ENCODE measurements at places on chromosomes 3 and 15.

GRCh38 chr15:79967298-79968182 is 3.5 kb downstream of the BCL2A1 start:
- peak; percentile 61 for DNase-seq

DNA sequence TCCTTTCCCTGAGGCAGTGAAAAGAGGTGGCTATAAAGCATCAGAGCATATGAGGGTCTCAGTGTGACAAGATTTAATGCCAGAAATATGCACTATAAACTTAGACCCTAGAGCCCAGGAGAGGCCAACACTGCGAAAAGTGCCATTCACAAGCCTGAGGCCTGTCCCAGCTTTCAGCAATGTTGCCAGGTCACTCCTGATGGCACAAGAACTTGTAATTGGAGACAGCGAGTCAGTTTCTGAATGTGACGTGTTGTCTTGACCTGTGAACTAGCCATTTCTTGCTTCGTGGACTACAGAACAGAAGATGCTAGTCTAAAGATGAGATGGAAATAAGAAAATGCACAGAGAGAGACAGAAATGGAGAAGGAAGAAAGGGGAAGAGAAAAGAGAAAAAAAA is 87.9 kb downstream of the WDR72 start:
- DNase-seq, result no peak

DNA sequence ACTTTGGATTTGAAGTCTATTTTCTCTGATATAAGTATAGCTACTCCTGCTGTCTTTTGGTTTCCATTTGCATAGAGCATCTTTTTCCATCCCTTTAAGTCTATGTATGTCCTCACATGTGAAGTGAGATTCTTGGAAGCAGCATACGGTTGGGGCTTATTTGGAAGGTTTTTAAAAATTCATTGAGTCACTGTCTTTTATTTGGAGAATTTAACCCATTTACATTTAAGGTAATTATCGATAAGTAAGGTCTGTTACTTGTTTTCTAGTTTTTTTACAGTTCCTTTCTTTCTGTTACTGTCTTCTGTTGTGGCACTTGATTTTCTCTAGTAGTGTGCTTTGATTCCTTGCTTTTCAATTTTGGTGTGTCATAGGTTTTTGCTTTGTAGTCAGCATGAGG is 14.0 kb downstream of the RUBCN start:
- no peak for DNase-seq

DNA sequence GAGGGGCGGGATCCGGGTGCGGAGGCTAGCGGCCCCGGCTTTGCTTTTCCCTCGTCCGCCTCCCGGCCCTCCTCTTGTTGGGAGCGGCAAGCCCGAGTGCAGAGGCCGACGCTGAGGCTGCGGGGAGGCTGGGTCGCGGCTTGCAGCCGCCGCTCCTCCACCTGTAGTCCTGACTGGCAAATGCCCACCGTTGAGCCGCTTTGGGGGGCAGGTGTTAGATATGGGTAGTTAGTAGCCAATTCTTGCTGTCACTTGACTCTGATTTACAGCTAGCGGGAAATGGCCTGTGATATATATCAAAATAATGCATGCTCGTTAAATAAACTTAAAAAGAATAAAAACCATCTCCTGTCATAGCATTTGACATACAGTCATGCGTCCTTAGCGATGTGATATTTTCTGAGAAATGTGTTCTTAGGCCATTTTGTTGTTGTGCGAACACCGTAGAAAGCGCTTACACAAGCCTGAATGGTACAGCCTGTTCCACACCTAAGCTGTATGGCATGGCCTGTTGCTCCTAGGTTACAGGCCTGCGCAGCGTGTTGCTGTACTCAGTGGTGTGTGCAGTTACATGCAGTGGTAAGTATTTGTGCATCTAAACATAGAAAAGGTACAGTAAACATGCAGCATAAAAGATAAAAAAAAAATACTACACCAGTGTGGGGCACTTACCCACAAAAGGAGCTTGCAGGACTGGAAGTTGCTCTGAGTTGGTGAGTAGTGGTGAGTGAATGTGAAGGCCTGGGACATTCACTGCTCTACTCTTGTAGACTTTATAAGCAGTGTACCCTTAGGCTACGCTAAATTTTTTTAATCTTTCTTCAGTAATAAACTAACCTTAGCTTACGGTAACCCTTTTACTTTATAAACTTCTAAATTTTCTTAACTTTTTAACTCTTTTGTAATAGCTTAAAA is 873 bp downstream of the CAPN7 start:
- peak; percentile 66 for DNase-seq

GRCh38 chr3:42213417-42213816 is 52.6 kb downstream of the CCK start:
- no peak for DNase-seq

DNA sequence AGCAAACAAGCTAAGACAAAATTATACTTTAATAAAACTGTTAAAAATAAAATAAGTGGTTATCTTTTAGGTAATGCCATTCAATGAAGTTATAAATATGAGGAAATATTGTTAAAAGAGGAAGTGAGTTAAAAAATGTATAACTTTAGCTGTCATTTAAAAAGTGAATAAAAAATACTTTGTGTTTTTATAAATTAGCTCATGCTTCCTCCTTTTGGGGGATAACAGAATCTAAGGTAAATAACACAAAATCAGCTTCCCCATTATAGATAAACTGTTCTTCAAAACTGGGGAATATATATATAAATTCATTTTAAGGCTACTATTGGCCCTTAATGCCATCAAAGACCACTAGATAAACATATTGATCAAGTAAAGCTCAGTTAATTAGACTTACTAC is 113.7 kb upstream of the AADACL2 start:
- DNase-seq, result no peak
